ENCODE measurements at places on chromosomes 5 and 9.

DNA sequence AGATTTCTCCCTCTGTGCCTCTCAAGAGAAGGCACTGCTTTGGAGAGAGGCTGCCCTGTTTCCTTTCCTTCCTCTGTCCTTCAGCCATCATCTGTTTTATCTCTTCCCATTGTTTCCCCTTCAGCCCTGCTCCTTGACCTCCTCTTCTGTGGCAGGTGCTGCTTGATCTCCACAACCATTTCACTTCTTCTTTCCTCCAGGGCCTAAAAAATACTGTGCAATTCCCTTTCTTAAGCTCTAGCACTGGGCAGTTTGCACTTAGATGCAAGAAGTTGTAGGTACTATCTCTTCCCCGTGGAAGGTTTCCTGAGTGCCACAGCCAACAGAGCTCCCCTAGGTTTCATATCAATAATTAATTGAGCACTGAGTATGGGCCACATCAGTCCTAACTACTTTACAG, 8.8 kb upstream of the ADRB2 start:
- DNase-seq: no peak

DNA sequence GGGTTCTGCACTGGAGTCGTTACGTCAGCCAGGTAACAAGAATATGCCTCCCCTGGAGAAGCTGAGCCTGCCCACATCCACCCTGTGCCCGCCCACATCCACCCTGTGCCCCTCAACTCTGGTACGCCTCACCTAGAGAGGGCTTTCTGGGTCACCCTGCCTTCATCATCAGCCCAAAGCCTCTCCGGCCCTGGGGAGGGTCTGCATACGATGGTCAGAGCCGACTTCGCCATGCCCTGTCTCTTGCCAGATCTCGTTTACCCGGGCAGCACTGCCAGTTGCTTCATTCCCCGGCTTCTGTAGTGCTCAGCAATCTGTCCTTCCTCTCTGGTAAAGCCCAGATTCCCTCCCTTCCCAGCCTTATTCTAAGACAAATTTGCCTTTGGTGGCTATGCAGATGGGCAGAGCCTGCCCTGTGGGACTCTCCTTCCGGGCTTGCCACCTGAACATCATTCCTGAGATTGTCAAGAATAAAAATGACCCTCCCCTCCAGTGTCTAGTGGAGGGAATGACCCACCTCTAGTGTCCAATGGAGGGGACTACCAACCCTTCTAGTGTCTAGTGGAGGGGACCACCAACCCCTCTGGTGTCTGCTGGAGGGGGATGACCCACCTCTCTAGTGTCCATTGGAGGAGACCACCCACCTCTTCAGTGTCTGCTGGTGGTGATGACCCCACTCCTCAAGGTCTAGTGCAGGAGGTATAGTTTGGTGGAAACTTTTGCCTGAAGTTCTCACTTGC, 3.4 kb downstream of the PLEKHG4B start:
- no peak for DNase-seq

DNA sequence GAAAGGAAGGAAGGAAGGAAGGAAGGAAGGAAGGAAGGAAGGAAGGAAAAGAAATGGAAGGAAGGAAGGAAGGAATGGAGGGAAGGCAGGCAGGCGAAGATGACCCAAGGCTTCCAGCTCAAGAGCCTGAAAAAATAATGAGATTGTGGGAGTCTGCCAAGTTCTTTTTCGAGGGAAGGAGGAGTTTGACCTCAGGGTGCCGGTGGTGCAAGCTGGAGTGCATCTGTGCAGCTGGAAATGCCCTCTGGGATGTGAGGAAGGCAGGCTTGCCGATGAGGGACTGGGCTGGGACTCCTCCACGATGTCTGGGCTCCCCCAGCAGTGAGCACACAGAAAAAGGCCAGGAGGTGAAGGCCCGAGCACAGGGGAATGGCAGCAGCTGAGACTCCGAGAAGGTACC, 154.9 kb upstream of the DAPK1 start:
- DNase-seq: no peak

DNA sequence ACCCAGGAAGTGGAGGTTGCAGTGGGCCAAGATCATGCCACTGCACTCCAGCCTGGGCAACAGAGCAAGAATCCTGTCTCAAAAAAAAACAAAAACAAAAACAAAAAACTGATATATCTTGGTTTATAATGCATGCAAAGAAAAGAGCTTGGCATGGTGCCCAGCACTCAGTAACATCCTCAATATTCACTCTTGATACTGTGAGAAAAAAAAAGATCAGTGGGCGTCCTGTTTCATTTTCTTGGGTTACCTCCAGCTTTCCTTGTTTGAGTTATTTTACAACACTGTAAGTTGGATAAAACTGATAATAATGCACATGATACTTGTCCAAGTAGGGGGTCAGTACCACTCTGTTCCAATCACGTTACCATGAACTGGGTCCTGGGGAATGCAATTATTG, 7.8 kb downstream of the PHYHD1 start:
- no peak for DNase-seq

DNA sequence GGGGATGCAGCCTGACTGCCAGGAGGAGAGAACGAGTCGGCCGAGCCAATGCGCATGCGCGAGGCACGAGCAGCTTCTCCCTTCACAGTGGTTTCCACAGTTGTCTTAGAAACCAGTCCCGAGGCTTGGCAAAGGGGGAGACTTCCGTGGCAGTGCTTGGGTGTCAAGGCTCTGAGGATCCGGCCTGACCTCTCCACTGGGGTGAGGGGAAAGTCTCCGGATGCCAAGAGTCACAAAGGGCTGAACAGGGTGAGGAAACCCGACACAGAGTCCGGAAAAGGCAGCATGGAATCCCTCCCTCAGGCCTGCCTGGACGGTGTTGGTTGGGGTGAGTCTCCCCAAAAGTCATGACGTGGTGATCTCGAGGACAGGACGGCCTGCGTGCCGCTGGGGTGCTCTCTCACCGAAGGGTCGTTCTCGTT, 475.5 kb downstream of the SPATA31A7 start:
- DNase-seq: no peak

All from endothelial cell (in vitro differentiated cells).